ENCODE measurements at places on chromosomes 12 and 14. TPM values are rescaled to one million over a fixed set of nuclear protein-coding genes. Genes with fewer than 3 reads are reported as not detected.

GRCh38 chr12:27133022-27133590 lies 50.7 kb upstream of the C12orf71 start:
- peaks cover 5% of the 10 kb centered on the region for H3K27me3 ChIP-seq
- no peaks in the 10 kb centered on the region for H3K4me1 ChIP-seq
- DNase-seq = no peak
- H3K4me3 ChIP-seq = no peak overlapping the region

DNA sequence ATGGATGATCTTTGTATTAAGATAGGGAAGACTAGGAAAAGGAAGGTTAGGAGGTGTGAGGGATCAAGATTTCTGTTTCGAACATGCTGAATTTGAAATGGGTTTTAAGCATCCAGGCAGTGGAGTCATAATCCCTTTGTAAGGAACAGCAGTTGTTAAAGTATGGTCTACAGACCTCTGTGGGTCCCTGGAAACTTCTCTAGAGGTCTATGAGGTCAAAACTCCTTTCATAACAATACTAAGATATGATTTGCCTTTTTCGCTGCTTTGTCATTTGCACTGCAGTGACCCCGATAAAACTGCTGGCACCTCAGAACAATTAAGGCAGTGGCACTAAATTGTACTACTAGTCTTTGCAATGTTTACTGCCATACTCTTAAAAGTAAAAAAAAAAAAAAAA lies 1.5 kb downstream of the RAD51AP1 start:
- no peak for DNase-seq
- peaks cover 34% of the 10 kb centered on the region for H3K4me1 ChIP-seq

DNA sequence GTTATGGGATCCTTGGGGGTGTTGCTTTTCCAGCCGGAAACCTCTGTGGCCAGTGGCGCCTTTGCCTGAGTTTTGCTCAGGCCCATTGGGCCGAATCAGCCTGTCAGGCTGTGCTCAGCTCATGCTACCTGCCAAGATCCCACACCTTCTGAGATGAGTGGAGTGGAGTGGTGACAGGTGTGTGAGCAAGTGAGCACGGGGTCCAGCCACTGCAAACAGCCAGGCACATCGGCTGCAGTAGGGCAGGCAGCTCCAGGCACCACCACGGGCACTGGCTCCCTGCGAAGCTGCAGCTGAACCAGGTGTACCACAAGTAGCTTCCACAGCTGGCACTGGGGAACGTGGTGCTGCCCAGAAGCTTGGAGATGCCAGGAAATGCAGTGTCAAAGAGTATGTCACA lies 21.1 kb upstream of the WDR89 start:
- peaks cover 7% of the 10 kb centered on the region for H3K4me1 ChIP-seq
- no peak for DNase-seq
- no peak overlapping the region for H3K27ac ChIP-seq
- H3K27me3 ChIP-seq = no peaks in the 10 kb centered on the region

Gene CLEC4E
- total RNA-seq = not detected

Data from activated T-helper 2 cell treated with anti-CD3 and anti-CD28 coated beads, Interferon-gamma antibody, Interleukin-2, Interleukin-4, amounts not matched to agents 10 μg/mL and 5 μg/mL and 100 μg/mL, durations not matched to agents 14 hours and 24 hours and 36 hours (primary cell).